KBM-7 (cell line): ENCODE measurements at places on chromosomes 12 and 14.

GRCh38 chr12:19234171-19234704 lies 104.7 kb downstream of the PLEKHA5 start:
- peak; percentile 54 for DNase-seq

- DNase-seq, result no peak
Observed at GRCh38 chr14:103155010-103155409, 31.7 kb downstream of the TNFAIP2 start.

DNA sequence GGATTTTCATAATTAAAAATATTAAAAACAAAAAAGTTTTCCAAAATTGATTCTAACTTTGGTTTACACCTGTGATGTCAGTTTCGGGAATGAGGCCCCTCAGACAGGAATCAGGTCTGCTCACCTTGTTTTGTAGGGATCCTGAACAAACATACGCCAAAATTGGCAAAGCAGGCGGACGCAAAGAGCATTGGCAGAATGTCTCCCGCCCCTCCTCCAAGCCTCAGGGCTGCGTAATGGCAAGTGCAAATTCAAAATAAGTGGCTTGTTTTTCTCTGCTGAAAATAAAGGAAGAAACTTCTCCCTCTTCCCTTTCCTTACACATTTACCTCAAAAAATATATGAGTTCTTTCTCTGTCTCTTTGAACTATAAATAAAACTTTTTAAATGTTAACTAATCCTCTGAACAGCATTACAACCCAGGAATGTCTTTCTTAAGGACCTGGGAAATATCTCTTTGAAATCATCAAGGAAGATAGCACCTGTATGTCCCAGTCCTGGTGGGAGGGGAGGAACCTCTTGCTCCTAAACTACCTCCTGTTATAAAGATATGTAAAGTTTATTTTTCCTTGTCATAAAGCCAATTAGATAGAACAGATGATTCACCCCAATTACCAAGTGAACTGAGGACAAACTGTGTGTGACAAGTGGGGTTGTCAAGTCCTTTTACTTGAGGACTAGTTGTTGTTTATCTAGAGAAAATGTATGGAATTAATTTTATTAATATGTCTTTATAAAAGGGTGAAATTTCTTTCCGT lies 16.5 kb downstream of the OR6J1 start:
- DNase-seq, result no peak

DNA sequence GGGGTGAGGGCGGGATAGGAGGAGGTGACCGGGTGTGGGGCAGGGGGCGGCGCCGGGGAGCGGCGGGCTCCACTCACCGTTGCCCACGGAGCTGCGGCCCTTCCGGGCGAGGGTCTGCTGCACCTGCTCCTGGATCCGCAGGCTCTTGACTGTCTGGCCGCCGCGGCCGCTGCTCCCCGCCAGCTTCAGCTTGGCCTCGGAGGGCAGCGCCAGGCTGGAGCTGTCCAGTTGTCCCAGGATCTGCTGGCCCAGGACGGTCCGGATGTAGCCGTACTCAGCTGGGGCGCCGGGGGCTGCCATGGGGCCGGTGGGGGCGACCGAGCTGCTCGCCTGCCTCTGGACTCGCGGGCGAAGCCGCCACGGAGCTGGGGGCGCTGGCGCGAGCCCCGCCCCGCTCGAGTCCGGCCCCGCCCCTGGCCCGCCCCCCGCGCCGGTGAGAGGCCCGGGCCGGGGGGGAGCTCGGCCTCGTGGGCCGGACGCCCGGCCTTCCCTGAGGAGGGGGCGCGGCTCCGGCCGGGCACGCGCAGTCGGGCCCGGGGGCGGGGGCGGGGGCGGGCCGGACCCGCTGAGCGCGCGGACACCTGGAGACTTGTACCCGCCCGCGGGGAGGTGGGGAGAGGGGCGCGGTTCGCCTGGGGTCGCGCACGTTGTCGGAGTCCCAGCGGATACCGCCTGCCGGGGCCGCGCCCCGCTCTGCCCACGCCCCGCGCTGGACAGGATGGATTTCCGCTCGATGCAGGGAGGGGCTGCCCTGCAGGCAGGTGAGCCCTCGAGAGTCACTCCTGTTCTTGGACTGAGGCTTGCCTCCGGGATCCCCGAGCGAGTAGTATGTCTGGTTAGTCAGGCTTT lies at the start of gene PKP2:
TSS of gene PKP2 (minus strand) at position 346 of the 849 bp plus-strand sequence. CDS start at position 300, 46 bp downstream.
- DNase-seq, result peak; percentile 43

- DNase-seq, result no peak
Observed at GRCh38 chr14:69424149-69424923, 25.8 kb downstream of the SLC39A9 start.

GRCh38 chr12:114949058-114949820 lies 265.3 kb upstream of the TBX3 start:
- DNase-seq, result no peak

DNA sequence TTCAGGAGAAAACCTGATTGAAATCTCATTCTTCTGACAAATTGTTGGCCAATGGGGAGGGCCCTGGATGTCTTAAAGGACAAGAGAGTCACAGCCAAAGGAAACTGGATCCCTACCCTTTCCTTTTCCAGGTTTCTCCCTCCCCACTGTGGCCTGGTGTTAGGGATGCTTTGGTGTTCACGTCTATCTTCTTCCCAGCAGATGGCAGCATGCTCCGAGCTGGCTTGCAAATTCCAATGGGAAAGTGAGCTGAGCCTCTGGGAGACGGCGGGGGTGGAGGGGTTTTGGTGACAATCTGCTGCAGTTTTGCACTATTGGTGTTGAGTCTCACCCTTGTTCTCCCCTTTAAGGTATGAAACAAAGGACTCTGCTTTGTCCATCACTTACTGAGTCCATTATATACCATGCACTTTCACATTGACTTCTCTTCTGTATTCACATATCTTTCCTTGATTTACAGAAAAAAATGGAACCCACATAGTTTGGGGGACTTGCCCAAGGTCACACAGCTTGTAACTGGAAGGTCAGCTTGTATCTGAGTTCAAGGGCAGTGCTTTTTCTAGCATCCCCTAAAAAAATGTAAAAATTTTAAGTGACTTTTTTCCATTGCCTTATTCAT lies 39.3 kb downstream of the CCDC177 start:
- DNase-seq, result no peak

- no peak for DNase-seq
Observed at GRCh38 chr14:24145690-24146452, 539 bp downstream of the PSME2 start.

GRCh38 chr14:78075033-78075432 lies 95.1 kb upstream of the NRXN3 start:
- DNase-seq, result no peak

DNA sequence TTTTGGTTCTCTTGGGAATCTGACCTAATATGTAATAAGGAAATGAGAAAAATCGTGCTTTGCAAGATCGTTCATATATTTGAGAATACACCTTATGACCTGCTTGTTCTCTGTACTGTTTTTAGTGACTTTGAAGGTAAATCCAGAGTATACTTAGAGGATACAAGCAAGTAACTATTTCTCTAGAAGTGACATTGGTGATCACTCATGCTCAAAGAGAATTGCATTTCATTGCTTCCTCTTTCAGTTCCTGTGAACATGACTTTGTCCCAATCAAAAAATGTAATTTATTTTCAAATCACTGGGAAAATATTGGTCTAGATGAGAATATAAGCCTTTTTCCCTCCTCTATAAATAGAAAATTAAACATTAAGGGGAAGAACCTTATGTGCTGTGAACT lies 2.7 kb downstream of the KTN1 start:
- DNase-seq, result peak; percentile 49

- no peak for DNase-seq
Observed at GRCh38 chr14:96861568-96862310, 64.6 kb downstream of the VRK1 start.

DNA sequence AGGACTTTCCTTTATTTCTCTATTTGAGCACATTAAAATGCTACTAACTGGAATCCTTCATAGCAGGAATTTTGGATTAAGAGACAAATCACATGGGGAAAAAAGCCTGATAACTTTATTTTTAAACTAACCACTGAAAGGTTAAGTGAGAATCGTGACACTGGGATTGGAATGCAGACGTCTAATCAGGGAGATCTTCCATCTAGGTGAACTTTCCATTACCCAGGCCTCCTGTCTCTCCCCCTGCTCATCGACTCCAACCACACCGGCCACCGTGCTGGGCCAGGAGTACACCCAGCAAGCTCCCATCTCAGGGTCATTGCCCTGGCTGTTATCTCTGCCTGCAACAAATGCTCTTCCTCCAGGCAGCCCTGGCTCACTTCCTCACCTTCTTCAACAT lies 19.0 kb downstream of the PTGER2 start:
- no peak for DNase-seq

DNA sequence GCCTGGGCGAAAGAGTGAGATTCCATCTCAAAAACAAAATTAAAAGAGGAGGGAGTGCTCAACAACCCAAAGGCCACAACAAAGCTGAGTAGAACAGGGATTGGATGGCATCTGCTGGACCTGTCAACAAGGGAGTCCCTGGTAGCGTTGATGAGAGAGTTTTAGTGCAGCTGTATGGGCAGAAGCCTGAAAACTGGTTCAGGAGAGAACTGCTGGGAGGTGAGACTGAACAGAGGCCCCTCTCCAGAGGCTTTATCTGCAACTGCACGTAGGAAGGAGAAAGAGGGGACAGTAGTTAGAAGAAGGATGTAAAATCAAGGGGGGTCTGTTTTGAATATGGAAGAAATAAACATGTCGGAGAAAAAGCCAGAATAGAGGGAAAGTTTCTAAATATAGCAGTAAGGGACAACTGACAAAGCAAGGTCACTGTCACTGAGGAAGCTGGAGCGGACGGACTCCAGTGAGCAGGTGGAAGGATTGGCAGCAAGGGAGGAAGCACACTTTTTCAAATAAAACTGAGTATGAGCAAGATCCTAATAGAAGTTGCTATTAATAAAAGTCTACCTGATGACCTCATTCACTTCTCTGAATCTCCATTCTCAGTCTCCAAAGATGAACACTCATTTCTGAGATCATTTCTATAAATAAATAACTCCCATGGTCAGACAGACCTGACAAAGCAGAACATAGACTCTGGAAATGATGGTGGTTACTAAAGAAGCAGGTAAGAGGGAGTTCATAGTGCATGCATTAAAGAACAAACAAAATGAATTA lies 11.8 kb upstream of the ATF1 start:
- no peak for DNase-seq

DNA sequence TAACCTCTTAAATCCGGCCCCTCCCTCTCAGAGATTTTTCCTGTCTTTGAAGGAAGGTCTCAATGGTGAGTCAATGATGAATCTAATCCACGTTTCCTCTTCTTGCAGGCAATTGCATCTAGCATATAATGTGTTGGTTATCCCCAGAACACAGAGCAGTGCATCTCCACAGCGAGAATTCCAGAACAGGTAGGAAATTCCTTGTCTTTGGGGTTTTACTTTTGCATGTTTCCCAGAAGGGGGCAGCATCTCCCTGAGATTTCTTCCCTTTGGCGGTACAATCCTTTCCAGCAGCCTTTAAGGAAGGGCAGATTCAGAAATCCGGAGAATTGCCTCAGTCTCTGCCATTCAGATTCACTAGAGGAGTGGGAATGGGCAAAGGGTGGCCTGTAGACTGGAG lies 128.0 kb downstream of the KCNA5 start:
- DNase-seq, result peak; percentile 19

DNA sequence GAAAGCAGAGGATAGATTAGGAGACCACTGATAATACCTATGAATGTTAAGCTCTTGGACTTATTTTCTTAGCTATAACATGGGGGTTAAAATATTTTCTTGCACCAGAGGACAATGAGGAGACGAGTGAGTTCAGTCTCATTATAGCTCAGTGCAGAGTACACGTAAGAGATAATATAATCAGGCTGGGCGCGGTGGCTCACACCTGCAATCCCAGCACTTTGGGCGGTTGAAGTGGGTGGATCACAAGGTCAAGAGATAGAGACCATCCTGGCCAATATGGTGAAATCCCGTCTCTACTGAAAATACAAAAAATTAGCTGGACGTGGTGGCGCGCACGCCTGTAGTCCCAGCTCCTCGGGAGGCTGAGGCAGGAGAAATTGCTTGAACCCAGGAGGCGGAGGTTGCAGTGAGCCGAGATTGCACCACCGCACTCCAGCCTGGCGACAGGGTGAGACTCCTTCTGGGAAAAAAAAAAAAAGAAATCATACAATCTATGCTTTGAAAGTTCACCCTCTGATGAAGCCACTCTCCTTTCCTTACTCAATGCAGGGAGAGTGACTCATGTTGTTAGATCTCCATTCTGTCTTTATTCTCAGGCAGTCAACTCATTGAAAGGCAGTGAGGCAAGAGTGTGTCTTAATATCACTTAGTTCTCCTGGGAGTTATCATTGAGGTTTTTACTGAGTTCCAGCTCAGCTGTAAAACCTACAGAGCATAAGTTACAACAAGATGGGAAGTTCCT lies 134.2 kb downstream of the SYNE2 start:
- DNase-seq, result no peak

GRCh38 chr14:103562179-103562428 lies 353 bp downstream of the BAG5 start:
- no peak for DNase-seq

DNA sequence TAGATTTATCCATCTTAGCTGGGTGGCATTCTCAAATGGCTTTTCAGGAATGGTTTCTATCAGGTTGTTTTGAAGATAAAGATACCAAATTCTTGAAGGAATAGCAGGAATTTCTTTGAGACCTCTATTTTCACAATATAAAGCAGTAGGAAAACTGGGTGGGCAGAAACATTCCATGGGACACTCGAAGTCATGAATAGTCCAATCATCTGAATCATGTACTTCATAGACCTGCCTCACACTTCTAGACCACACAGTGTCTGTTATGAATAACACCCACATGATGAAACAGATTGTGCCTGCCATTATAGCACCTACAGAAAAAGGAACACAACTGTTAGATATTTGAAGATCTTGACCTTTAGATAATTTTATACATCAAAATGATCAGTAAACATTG lies 1.8 kb downstream of the KERA start:
- DNase-seq, result no peak

GRCh38 chr12:53064613-53065436 lies 14.4 kb downstream of the SPRYD3 start:
- no peak for DNase-seq

DNA sequence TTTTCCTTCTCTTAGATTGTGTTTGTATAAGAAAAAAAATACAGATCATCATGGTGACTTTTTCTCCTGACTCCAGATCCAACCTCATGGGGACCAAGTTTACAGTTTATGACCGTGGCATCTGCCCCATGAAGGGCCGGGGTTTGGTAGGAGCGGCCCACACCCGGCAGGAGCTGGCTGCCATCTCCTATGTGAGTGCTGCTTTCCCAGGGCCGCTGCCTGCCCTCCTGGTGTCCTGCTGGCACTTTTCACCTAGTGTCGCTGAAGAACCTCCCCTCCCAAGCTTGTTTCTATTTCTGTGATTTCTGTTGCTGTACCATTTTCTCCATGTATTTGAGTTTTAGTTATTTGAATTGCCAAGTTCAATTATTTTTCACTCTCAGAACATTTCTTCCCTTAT lies 24.8 kb upstream of the TEAD4 start:
- no peak for DNase-seq
